ENCODE measurements at places on chromosomes 7 and 10.

- DNase-seq = no peak
Measured at GRCh38 chr10:29409241-29410054, 120.6 kb downstream of the LYZL1 start.

DNA sequence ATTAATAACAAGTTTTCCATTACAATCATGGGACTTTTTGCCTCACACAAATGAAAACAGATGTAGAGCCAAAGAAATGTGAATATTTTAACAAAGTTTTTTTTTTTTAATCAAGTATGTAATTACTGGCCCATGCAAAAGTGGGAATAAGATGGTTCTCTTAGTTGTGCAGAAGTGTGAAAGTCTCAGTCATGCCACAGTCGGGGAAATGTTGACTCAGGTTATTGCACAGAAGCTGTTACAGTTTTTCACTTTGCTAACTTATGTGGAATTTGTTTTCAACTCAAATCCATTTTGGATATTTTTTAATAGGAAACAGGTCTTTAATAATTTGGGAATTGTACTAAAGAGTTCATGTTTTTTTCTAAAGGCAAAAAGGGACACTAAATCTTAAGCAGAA, 44.0 kb upstream of the CAV2 start:
- no peak for DNase-seq

DNA sequence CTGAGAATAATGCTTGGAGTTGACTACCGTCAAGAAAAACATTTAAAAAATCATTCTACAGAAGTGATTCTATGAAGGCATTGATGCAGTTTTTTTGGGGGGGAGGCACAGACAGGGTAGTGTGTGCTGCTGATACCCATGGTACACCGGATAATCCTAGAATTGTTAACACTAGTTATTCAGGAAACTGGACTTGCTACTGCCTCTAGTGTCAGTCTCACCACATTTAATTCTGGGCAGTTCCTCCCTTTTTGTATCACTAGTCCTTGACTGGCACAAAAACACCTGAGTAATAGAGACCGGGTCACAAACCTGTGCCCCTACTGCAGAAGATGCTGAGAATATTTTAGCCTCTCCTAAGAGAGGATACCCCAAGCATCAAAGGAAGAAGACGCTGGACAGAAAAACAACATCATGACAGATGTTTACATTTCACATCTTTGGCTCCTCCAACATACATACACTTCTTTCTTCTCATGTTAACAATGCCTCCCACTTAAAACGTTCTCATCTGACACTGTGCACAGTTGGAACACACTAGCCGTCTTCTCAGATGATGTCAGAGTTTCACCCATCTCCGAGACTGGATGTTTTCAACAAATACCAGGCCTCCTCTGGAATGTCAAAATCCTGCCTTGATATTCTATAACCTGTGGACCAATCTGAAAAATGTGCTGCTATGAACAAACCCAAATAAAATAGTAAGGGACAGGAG, 13.1 kb upstream of the TCAF1 start:
- DNase-seq = no peak

DNA sequence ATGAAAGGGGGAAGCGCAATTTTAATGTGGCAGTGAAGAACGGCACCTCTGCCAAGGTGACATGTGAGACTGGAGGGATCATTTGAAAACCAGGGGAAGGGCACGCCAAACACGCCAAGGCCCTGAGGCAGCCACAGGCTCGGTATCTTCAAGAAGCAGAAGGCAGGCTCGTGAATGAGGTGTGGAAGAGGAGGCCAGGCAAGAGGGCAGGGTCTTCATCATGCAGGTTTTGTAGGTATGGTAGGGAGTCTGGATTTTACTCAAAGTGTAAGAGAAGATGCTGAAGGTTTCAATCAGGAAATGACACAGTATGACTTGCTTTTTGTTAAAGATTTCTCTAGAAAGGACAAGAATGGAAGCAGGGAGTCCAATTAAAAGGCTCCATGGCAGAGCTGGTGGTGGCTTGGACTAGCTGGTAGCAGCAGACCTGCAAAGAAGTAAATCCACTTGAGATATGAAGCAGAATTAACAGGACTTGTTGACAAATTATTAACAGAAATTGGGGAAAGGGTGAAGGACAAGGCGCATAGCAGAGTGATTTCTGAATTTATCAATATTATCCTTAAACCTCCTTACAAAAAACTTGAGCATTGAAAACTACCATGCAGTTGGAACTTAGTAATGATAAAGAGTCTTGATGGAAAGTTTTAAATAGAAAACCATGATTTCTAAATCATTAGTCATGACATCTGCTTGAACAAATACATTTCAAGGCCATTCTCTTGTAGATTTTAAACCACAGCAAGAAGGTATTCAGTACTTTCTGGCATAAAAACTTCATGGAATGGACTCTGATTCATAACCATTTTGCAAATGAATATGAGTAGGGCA, 70.4 kb downstream of the COA1 start:
- DNase-seq = no peak

- DNase-seq = no peak
Measured at GRCh38 chr10:62396864-62397263, 22.7 kb downstream of the ZNF365 start.

DNA sequence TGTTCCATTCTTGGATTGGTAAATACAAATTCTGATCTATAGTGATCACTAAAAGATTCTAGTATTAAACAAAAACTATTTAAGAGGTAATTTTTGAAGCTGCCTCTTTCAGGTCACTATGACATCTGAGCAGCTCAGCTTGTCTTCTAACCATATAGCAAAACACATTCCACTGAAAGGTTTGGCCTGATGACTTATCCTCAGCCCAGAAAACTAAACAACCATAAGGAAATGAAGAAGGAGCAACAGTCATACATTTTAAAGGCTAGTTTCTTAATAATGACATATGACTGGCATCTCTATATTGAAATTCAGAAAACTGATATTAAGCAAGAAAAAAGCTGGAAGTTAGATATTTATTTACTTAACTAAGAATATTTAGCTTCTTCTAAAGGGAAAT, 24.6 kb downstream of the NT5C2 start:
- DNase-seq = no peak

- no peak for DNase-seq
Measured at GRCh38 chr10:48442090-48442808, 135.8 kb downstream of the MAPK8 start.

Data from stimulated activated CD4-positive, alpha-beta T cell treated with anti-CD3 and anti-CD28 coated beads, Interleukin-15, amount 100 ng/mL, for 1 hour (primary cell).